ENCODE measurements at places on chromosomes 11 and 22.

GRCh38 chr22:37610480-37611129 lies 2.0 kb downstream of the GGA1 start:
- no peak for DNase-seq

DNA sequence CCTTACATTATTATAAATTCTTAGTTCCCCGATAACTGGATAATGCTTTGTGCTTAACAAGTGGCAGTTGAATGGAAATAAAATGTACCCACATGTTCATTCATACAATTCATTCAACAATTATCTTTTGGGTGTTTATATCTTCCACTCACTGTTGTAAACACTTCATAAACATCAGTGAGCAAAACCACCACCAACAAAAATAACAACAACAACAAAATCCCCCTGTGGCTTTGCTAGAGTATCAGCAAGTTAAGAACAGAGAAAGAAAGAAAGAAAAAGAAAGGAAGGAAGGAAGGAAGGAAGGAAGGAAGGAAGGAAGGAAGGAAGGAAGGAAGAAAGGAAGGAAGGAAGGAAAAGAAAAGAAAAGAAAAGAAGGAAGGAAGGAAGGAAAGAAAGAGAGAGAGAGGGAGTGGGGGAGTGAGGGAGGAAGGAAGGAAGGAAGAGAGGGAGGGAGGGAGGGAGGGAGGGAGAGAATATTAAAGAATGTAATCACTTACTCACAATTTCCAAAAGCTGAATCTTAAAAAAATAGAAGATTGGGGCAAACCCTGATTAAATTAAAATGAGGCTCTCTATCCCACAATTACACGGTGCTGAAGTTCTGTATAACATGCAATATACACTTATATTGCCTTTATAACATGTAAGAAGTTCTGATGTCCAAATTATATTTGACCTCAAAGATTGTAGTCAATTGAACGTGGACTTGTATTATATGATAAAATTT lies 2238.8 kb downstream of the LRRC4C start:
- no peak for DNase-seq

GRCh38 chr11:58574881-58575280 lies 775 bp downstream of the LPXN start:
- no peak for DNase-seq

GRCh38 chr11:31645747-31646146 lies 136.2 kb downstream of the ELP4 start:
- no peak for DNase-seq

DNA sequence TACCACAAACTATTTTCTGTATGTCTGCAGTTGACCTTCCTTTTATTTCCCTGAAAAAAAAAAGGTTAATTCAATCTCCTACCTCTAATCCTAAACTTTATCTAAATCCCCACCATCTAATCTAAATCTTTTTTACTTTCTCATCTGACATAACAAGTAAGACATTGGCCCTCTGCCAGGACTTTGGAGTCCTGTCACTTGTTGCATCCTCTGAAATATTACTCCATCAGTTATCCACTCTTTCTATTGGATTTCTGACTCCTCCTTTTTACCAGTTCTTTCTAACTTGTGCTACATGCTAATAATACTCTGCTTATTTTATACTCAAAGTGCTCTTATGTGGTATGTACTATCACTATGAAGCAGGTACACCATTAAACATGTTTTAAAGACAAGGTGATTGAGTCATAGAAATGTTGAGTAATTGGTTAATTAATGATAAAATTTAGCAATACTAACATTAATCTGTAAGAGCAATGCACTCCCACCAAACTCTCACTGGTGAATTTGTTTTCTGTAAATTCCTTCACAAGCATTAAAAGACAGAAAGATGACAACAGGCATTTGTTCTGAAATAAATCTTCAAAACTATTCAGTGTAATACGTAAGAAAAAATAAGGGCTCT lies 914.2 kb upstream of the RAG2 start:
- no peak for DNase-seq

DNA sequence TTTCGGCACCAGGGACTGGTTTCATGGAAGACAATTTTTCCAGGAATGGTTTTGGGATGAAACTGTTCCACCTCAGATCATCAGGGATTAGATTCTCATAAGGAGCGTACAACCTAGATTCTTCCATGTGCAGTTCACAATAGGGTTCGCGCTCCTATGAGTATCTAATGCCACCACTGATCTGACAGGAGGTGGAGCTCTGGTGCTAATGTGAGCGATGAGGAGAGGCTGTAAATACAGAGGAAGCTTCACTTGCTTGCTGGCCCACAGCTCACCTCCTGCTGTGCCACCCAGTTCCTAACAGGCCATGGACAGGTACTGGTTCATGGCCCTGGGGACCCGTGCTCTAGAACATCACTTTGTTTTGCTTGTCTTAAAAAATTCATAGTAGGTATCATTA lies 41.8 kb upstream of the AMPD3 start:
- peak; percentile 33 for DNase-seq

DNA sequence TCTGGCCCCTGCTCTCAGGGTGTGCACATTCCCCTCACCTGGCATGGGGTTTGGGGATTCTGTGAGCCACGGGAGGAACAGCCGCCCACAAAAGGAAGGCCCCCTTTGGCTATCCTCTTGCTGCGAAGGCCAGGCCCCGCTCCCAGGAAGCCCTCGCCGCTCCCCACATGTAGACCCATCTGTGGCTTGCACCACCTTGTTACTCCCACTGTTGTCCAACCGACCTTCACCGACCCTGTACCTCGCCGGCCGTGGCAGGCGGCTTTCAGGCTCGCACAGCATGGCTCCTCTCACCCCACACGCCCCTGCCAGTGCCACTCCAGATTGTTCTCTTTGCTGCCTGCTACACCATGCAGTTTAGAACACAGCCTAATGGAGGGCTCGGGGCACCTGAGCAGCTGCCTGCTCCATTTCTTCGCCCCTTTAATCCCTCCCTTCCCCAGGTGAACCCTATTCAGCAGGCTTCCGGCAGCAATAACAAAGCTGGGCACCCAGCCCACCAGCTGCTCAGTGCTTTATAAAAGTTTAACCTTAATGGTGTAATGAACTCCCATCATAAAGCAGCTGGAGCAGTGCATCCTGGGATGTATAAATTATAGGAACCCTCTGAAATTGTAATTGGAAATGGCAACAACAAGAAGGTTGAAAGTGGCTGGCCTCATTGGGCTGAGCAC lies 10.7 kb downstream of the DAGLA start:
- DNase-seq: no peak

GRCh38 chr11:59802639-59803176 lies 7.9 kb downstream of the MRPL16 start:
- peak; percentile 62 for DNase-seq

DNA sequence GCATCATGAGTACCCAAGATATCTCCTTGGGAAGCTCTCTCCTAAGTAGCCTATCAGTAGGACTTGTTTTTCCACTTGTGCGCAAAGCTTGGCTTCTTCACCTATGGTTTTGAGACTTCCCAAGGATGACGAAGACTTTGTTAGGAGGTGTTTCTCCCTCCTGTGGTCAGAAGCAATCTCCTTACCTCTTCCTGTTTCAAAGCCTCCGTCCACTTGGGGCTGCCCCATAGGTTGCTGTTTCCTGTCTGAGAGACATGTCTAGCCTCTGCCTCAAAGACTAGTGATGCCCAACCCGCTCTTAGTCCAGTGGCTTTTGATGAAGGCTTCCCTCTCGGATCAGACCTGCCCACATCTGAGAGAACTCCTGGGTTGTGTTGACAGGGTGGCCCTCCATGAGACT lies 92.9 kb downstream of the TRAF6 start:
- DNase-seq: peak; percentile 51

GRCh38 chr11:90916706-90917105 lies 693.9 kb upstream of the CHORDC1 start:
- DNase-seq: no peak

DNA sequence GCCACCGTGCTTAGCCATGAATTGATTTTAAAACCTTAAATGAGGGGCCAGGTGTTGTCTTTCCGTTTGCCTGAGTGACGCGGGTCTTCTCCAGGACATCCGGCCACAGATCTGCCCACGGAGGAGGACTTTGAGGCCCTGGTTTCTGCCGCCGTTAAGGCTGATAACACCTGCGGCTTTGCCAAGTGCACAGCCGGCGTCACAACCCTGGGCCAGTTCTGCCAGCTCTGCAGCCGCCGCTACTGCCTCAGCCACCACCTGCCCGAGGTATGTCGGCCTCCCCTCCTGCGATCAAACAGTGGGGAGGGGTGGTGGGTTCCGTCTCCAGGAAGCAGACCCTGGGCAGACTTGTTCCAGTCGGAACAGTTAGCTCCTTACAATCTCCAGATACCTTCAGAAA lies 34.4 kb downstream of the IGHMBP2 start:
- no peak for DNase-seq

GRCh38 chr11:47379317-47379716 lies 970 bp upstream of the SPI1 start:
- DNase-seq: no peak

All from immature natural killer cell (primary cell).